ENCODE measurements at places on chromosomes 2 and 18. TPM values are rescaled to one million over a fixed set of nuclear protein-coding genes. Genes with fewer than 3 reads are reported as not detected.

DNA sequence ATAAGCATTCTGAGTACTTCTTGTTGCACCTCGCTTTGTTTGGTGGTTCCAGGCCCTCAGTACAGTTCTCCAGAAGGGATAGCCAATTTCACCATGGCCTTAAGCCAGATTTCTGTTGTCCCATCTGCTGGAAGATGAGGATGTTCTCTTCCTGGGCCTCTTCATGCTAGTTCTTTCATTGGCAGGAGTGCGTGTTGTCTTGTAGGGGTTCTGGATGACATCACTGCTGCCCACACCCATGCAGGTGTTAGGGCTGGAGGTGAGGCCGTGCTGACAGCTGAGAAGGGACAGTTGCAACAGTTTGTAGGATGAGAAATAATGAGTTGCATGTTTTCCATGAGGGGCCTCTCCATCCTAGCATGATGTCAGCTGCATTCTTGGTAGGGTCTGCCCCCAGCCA lies 142.9 kb downstream of the LDLRAD4 start:
- DNase-seq = no peak

DNA sequence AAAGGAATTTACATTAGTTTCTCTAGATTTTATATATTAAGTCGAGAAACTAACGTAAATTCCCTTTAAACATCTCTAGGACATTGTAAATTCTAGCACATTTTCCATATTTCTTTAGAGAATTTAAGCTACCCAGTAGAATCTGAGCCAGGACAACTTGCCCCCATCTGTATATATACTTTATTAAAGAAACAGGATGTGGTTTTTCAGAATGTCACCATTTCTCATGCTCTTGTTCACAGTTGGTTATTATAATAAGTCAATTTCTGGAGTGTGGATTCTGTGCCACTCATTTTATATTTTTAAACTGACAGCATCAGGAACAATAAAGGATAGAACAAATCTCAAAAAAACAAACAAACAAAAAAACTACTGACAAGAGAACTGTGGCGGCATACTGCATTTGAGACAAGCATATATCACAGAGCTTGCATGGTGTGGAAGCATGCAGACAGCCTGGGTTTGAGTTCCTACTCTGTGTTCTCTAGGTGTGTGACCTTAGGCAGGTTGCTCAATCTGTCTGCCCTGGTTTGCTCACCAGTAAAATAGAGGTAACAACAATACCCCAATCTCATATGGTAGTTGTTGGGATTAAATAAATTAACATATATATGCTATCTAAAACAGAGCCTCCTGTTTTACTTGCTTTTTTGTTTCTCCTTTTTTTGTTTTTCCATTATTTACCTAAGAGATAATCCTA lies 61.4 kb upstream of the DNER start:
- DNase-seq = no peak

- DNase-seq = no peak
Observed at GRCh38 chr2:226080334-226080733, 680.8 kb downstream of the NYAP2 start.

DNA sequence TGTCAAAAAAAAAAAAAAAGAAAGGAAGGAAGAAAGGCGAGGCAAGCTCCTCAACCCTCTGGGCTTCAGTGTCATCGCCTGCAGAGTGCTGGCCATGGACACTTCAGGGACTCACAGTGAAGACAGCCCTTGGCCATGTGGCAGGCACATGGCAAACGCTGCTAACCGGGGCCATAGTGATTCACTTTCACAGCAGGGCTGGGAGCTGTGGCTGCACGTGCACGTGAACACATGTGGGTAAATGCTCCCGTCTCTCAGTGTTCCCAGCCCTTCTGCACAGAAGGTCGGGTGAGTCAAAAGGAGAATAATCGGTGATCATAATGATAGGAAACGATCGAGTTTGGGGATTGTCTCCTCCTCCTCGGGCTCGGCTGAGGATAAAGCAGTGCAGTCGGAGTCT lies 46.1 kb upstream of the UBE2F start:
- DNase-seq = no peak

GRCh38 chr2:136098441-136098840 lies 19.5 kb downstream of the CXCR4 start:
- no peak for DNase-seq

GRCh38 chr2:1014802-1015201 lies 64.2 kb downstream of the SNTG2 start:
- DNase-seq = no peak

DNA sequence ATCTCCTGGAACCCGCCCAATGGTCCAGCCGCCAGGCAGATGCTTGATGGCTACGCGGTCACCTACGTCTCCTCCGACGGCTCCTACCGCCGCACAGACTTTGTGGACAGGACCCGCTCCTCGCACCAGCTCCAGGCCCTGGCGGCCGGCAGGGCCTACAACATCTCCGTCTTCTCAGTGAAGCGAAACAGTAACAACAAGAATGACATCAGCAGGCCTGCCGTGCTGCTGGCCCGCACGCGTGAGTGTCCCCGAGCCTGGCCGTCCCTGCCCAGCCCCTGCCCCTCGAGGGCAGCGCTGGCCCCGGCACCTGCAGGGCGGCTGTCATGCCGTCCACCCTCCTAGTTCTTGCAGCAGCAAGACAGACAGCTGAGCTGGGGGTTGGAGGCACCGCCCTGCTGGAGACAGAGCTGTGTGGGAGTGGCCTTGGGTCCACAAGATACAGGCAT lies 36.7 kb downstream of the MTERF4 start:
- no peak for DNase-seq

DNA sequence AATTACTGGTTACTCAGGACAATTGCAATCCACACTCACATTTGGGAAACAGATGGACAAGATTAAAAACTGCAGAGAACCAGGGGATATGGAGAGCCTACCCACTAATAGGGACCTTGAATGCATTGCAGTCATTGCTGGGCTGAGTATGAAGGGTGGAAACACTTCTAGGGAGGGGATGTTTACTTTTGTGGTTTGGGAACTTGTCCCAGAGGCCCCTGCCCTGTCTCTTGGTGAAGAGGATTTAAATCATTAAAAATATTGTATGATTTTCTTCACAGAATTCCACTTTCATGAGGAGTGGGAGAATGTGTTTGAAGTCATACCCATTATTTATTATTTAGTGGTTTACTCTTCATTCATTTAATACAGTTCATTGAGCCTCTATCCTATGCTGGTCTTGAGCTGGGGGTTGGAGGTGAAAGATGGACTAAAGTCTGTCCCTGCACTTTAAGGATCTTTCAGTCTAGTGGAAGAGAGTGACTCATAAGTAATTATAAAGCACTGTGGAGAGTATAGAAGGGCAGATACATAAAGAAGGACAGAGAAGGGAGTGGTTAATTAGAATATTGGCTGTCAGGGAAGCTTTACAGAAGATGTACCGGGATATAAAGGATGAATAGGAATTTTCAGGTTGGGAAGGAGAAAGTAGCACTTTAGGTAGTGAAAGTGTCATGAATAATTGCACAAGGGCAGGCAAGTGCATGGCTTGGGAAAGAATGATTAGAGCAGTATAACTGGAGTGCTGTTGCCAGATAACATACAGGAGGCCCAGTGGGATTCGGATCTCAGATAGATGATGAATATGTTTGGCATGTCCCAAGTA lies 313.4 kb downstream of the LPIN1 start:
- DNase-seq = no peak

GRCh38 chr18:23391156-23391555 lies 61.9 kb upstream of the RIOK3 start:
- no peak for DNase-seq

DNA sequence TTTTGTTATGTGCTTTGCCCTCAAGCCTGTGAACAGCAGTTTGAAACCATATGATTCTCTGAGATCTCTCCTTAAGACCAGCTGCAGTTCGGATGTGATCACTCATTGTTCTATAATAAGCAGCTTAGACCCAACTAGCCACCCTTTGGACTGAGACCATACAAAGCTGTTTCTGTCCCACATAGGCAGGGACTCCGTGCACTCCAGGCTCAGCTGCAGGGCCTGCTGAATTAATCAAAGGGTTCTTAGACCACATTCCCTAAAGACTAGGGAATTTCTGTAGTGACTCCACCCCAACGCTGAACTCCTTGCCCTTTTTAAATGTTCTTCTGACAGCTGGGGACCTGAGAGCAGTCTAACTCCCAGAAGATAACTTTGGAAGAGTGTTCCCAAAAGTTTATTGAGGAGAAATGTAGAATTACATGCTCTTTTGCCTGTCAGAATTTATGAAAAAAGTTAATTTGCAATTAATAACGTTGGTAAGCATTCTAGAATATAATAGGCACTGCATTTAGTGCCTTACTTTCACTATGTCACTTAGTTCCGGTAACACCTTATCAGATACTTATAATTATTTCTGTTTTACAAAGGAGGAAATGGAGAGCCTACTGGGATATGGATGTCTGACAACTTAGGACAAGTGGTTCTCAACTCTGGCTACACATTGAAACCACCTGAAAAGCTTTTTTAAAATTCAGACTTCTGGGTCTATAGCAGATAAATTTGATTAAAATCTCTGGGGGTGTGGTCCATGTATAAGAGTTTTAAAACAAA lies 42.3 kb downstream of the GULP1 start:
- no peak for DNase-seq

- no peak for DNase-seq
Observed at GRCh38 chr18:51543658-51544155, 346.2 kb upstream of the MEX3C start.

DNA sequence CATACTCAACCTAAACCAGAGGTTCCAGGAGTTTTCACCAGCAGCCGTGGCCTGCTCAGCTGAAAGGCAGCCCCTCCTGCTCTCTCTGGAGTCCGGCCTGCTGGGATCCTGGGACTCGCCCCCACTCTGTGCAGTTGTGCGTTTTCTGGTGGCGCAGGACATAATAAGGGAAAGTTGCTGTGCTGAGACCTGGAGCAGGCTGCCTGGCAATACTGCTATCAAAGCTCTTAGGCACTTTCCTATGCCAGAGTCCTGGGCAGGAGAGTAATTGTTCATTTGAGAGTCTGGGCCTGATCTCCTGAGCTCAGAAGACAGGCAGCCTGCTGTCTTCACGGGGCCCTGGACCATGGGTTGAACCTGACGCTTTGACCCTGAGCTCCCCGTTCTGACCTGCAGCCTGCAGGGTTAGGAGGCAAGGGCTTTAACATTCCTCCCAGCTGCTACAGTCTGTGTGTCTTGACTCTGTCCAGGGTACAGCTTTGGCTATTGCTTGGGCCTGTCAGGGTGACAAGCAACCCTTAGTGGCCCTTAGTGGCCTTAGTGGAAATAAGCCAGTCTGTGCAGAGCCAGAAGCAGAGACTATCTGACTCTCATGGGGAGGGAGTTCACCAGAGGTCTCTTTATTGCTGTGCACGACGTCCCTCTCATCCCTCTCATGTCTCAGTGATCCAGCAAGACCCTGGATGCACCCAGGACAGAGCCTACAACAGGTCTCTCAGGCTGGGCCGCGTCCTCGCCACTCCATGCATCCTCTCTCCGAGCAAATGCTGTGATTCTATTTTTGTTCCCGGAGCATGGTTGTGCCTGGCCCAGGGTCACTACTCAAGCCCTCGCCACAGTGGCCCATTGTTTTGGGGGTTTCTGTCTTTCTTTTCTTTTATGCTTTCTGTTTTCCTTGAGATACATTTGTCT lies 60.6 kb downstream of the ACKR3 start:
- DNase-seq = no peak

DNA sequence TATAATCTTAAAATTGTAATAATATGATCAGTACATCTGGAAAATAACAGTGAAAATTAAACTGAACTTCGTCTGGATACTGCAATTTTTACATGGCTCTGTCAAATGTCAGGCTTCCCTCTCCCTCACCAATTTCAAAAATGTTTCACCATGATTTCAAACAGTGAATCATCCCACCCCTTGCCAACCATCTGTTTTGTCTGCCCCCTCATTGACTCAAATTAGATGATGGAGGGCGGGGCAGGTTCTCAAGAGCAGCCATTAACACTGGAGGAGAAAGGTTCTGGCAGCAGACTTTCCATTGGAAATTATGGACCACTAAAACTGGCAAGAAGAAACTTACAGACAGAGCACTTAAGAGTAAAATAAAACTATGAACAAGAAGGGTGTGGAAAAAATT lies 1195.7 kb upstream of the ZEB2 start:
- DNase-seq = no peak

GRCh38 chr2:204042401-204042800 lies 105.8 kb downstream of the ICOS start:
- DNase-seq = no peak

GRCh38 chr2:128535953-128536352 lies 217.3 kb upstream of the HS6ST1 start:
- DNase-seq = no peak

DNA sequence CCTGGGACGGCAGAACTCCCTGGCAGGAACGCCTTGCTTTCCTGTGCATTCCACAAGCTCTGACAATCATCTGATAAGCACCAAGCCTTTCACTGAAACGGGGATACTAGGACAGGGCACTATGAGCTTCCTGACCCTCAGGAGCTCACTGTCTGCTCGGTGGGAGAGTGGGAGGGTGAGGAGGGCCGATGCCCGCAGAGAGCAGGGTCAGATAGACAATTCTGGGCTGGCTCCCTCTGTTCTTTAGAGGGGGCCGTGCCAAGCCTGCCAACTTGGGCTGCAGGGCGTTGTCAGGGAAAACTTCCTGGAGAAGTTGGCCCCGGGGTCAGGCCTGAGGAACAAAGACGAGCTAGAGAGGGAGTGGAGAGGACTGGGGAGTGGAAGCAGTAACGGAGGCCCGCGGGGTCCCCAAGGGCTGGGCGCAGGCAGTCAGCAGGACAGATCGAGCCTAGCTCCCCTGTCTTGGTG lies 82.0 kb downstream of the CTAGE1 start:
- DNase-seq = no peak

GRCh38 chr2:181130686-181131085 lies 150.3 kb downstream of the UBE2E3 start:
- no peak for DNase-seq

DNA sequence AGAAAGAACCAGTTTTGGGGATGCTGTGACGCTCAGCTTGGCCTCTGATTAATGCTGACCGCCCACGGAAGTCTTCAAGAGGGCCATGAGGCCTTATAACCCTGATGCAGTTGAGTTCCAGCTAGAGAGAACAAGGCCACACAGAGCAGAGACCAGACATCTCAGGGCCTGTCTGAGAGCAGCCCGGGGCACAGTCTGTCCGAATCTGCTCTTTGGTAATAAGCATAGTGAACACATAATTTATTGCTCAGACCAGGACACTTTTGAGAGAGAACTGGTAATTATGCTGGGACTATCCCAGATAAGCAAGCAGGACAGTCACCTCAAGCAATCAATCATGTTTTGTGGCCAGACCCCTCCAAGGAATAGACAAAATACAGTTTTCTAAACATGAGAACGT lies 68.5 kb downstream of the STPG4 start:
- DNase-seq = no peak

The SLC23A3 gene
- 2.3 TPM for total RNA-seq

The INPP5D gene
- total RNA-seq = 18.8 TPM

The SCN7A gene
- total RNA-seq = 6.3 TPM

The MAP3K20 gene
- 48.8 TPM for total RNA-seq

The PROKR1 gene
- total RNA-seq = not detected

The STEAP3 gene
- 15.3 TPM for total RNA-seq

The STPG4 gene
- not detected for total RNA-seq

The MAPK4 gene
- 12.6 TPM for total RNA-seq

The MC5R gene
- total RNA-seq = not detected

The CRYGA gene
- not detected for total RNA-seq

Data from prostate gland (tissue), 2 donors.